ENCODE measurements at places on chromosomes 5 and 9.

DNA sequence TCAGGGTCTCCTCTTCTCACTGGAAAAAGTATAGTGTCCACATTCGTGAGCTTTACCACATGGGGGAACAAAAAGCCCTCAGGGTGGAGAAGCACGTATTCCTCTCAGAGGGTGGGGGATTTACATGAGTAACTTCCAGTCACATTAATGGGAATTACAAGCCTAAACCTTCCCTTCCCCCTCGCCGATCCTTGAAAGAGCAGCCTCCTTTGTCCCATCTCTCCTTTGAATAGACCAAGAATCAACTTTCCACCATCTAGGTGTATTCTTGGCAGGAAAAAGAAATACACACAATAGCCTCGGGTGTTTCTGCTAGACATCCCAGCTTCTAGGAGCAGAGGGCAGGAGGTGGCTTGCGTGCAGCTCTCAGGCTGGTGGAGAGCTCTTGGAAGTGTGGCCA is 144.4 kb downstream of the ZNF462 start:
- no peak overlapping the region for H3K4me3 ChIP-seq
- H3K27me3 ChIP-seq, result peaks cover 7% of the 10 kb centered on the region
- H3K27ac ChIP-seq, result no peak overlapping the region

DNA sequence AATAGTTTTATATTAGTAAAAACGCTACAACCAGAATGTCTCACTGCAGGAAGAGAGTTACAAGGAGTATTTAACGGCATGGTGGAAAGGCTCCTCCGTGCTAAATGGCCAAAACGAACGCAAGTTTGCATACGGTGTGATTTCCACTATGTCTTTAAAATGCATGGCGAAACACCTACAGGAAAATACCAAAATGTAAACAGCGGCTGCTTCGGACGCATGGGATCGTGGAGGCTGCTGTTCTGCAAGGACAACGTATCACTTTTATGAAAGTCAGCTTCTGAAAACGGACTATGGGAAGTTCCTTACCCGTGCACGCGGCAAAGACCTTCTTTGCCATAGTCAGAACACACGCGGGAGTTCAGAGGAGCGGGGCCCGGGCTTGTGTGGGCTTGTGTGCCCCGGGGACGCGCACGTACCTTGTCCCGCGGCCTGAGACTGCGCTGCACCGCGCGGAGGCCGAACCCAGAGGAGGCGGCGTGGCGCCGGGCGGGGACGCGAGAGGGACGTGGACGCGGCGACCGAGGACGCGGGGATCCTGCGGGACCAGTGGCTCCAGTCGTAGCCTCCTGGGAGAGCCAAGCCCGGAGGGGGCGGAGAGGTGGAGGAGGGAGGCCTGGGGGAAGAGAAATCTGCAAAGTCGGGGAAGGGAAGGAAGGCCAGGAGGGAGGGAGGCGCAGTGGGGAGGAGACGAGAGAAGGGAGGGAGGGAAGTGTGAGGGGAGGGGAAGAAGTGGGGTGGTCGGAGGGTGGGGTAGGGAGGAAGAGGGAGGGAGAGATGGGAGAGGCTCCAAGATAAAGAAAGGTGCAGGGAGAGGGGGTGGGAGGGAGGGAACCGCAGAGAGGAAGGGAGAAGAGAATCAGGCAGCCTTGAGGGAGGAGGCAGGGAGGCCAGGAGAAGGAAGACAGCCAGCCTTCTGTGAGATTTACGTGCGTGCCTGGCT is at the start of gene CMBL:
Gene CMBL (minus strand): TSS at position 697 of the 943 bp plus-strand sequence. CDS start 17,140 bp downstream, outside the sequence.
- DNase-seq, result peak; percentile 40
- H3K36me3 ChIP-seq, result no peaks in the 10 kb centered on the region
- peaks cover 28% of the 10 kb centered on the region for H3K27me3 ChIP-seq
- H3K4me1 ChIP-seq, result peaks cover 10% of the 10 kb centered on the region

GRCh38 chr9:77498891-77499290 is 149.2 kb downstream of the GNA14 start:
- H3K27me3 ChIP-seq, result no peaks in the 10 kb centered on the region
- no peak for DNase-seq
- H3K27ac ChIP-seq, result no peak overlapping the region
- H3K36me3 ChIP-seq, result no peaks in the 10 kb centered on the region
- H3K4me1 ChIP-seq, result no peaks in the 10 kb centered on the region
- no peak overlapping the region for H3K4me3 ChIP-seq

DNA sequence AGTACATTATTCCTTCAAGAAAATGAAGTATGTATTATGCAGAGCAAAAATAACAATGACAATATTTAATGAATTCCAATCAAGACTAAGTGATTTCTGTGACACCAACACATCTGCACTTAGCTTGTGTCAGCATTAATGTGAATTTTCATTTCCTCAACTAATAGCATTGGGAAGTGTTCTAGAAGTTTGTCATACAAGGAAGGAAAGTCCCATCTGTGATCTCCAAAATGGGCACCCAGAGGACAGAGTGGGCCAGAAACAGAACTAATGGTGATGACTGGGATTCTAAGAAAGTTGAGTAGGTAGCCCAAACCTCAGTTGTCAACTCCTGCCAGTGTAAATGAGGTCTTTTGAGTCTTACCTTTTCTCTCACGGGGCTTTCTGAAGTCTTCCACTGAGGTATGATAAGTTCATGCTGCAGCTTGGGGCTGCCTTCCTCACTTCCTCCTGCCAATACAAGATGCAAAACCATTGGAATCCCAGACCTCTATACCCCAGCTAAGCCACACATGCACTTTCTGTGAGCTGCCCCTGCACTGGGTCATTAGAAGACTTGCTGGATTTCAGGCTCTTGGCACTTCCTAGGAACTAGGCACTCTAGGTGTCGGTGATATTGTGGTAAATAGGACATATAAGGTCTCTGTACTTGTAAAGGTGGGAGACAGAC is 4.9 kb downstream of the ADAM19 start:
- peaks cover 31% of the 10 kb centered on the region for H3K27me3 ChIP-seq
- H3K27ac ChIP-seq, result peak overlapping the region; percentile 71
- H3K4me3 ChIP-seq, result peak overlapping the region; percentile 49
- peaks cover 13% of the 10 kb centered on the region for H3K36me3 ChIP-seq
- no peak for DNase-seq

- DNase-seq, result no peak
- H3K4me1 ChIP-seq, result peaks cover 5% of the 10 kb centered on the region
- H3K36me3 ChIP-seq, result no peaks in the 10 kb centered on the region
Measured at GRCh38 chr5:139904816-139905661, 109.4 kb downstream of the PSD2 start.

DNA sequence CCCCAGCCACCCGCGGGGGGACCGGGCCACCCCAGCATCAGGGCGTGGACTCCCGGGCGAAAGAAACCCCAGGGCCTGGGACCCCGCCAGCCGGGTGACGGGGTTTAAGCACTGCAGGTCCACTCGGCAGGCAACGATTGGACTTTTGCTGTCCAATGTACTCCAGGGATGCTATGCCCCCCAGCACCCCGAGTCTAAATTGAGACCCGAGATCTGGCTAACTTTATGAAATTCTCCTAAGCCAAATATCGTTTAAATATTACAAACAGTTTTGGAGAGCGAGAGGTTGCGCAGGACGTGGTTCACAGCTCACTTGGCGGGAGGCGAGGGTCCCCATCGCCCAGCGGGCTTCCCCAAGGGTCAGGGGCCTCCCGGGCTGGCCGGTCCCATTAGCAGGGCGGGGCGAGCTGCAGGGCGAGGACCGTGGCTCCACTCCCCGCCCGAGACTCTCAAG is 384 bp upstream of the MRPS2 start:
- no peak overlapping the region for H3K27ac ChIP-seq
- H3K36me3 ChIP-seq, result peaks cover 15% of the 10 kb centered on the region

DNA sequence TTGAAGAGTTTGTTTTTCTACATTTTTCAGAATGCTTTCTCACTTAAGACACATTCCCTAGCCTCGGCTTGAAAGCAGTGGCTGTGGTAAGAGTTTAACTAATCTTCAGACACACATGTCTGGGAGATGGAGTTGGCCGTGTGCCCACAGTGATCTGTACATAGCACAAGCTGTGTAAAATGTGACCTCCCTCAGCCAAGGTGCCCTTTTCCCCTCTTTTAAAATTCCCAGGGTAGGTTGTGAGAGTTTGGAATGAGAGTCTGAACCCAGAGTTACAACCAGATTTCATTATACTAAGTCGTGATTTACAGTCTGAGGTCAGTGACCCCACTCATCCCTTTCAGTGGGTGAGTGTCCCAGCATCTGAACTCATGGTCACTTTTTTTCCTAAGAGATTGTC is 230.4 kb downstream of the DOCK8 start:
- peaks cover 19% of the 10 kb centered on the region for H3K4me1 ChIP-seq
- no peak overlapping the region for H3K27ac ChIP-seq

DNA sequence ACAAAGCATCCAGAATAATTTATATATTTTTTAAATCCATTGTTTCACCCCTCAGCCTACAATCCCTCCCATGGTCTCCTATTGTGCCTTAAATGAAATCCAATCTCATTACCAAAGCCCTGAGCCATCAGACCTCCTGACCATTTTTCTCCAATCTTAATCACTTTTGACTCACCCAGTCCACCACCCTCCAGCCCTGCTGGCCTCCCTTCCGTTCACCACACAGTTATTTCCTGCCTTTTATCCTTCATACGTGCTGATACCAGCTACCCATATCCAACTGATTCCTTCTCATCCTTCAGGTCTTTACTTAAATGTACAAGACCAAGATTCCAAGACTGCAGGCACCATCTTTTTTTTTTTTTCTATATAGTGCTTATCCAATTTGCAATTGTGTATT is 1026.7 kb upstream of the DMAC1 start:
- no peak overlapping the region for H3K4me3 ChIP-seq
- DNase-seq, result no peak
- H3K4me1 ChIP-seq, result no peaks in the 10 kb centered on the region
- no peaks in the 10 kb centered on the region for H3K36me3 ChIP-seq

DNA sequence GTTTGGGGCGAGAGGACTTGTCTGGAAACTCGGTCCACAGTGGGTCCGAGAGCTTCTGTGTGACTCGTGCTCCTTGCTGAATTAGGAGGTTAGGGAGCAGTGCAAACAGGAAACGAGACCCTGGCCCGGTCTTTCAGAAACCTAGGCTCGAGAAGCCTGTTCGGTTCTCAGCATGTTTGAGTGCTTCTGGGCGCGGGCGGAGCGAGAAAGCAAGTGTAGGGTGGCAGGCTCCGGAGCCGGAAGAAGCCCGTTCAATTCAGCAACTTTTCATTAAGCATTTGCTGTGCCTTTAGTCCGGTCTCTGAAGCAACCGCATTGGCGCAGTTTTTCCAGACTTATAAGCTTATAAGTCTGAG is 547 bp downstream of the CLTA start:
- H3K27ac ChIP-seq, result peak overlapping the region; percentile 69
- H3K4me3 ChIP-seq, result peak overlapping the region; percentile 98
- H3K4me1 ChIP-seq, result peaks cover 48% of the 10 kb centered on the region

GRCh38 chr5:181221792-181222629 is 1.1 kb upstream of the TRIM41 start:
- peak; percentile 97 for DNase-seq
- H3K27ac ChIP-seq, result peak overlapping the region; percentile 96
- peaks cover 11% of the 10 kb centered on the region for H3K27me3 ChIP-seq
- H3K4me1 ChIP-seq, result peaks cover 77% of the 10 kb centered on the region
- H3K36me3 ChIP-seq, result peaks cover 16% of the 10 kb centered on the region

DNA sequence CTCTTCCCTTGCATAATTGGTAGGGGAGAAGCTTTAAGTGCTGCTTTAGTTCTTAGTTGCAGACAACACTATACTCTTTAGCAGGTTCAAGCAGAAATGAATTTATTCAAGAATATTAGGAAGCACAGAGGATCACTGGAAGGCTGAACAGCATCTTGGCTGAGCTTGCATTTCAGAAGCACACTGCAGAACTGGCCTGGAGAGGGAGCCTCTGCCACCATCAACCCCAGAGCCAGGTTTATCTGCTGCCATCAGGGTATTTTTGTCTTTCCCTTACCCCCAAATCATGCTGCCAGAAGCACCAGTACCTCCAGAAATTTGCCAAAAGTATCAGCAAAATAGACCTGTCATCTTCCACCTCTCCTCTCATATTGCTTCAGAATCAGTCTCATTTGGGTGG is 440.7 kb downstream of the DMAC1 start:
- H3K36me3 ChIP-seq, result no peaks in the 10 kb centered on the region
- no peak overlapping the region for H3K27ac ChIP-seq
- H3K4me3 ChIP-seq, result no peak overlapping the region
- DNase-seq, result no peak
- H3K27me3 ChIP-seq, result peaks cover 33% of the 10 kb centered on the region

GRCh38 chr5:35223787-35224395 is 6.4 kb downstream of the PRLR start:
- H3K4me3 ChIP-seq, result no peak overlapping the region
- no peaks in the 10 kb centered on the region for H3K36me3 ChIP-seq
- no peak overlapping the region for H3K27ac ChIP-seq
- no peaks in the 10 kb centered on the region for H3K4me1 ChIP-seq
- peaks cover 45% of the 10 kb centered on the region for H3K27me3 ChIP-seq

GRCh38 chr5:172159016-172159415 is 29.0 kb downstream of the STK10 start:
- H3K36me3 ChIP-seq, result peaks cover 27% of the 10 kb centered on the region
- peak overlapping the region; percentile 32 for H3K27ac ChIP-seq
- H3K27me3 ChIP-seq, result no peaks in the 10 kb centered on the region
- H3K4me3 ChIP-seq, result no peak overlapping the region
- peaks cover 68% of the 10 kb centered on the region for H3K4me1 ChIP-seq

- peaks cover 16% of the 10 kb centered on the region for H3K36me3 ChIP-seq
- H3K27ac ChIP-seq, result peak overlapping the region; percentile 99
- H3K4me3 ChIP-seq, result peak overlapping the region; percentile 100
- peaks cover 5% of the 10 kb centered on the region for H3K27me3 ChIP-seq
- H3K4me1 ChIP-seq, result peaks cover 43% of the 10 kb centered on the region
- no peak for DNase-seq
Measured at GRCh38 chr9:34046784-34047379, 1.8 kb downstream of the UBAP2 start.

DNA sequence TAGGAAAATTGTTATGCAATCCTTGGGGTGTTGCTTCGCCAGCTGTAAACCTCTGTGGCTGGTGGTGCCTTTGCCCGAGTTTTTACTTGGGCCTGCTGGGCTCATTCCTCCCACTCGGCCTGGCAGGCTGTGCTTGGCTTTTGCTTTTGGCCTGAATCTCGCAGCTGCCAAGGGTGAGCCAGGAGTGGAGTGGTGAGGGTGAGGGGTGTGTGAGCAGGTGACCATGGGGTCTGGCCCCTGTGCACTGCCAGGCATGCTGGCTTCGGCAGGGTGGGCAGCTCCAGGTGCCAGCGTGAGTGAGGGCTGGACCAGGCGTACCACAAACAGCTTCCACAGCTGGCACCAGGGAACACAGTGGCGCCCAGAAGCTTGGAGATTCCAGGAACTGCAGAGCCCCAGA is 12.6 kb upstream of the DHFR start:
- peaks cover 21% of the 10 kb centered on the region for H3K4me1 ChIP-seq
- no peak overlapping the region for H3K4me3 ChIP-seq
- H3K27me3 ChIP-seq, result no peaks in the 10 kb centered on the region
- H3K36me3 ChIP-seq, result peaks cover 40% of the 10 kb centered on the region

GRCh38 chr9:27353474-27354229 is 56.7 kb upstream of the EQTN start:
- H3K27ac ChIP-seq, result no peak overlapping the region
- no peak for DNase-seq
- H3K4me3 ChIP-seq, result no peak overlapping the region

GRCh38 chr5:132656774-132657355 is 1.1 kb upstream of the IL13 start:
- peaks cover 40% of the 10 kb centered on the region for H3K27me3 ChIP-seq
- peaks cover 46% of the 10 kb centered on the region for H3K4me1 ChIP-seq
- peak; percentile 19 for DNase-seq
- peak overlapping the region; percentile 45 for H3K4me3 ChIP-seq
- no peak overlapping the region for H3K27ac ChIP-seq
- H3K36me3 ChIP-seq, result no peaks in the 10 kb centered on the region
